ENCODE measurements at places on chromosomes 7 and 10. TPM values are rescaled to one million over a fixed set of nuclear protein-coding genes. Genes with fewer than 3 reads are reported as not detected.

LIPN gene
- total RNA-seq = not detected

LRRN3 gene
- 2.7 TPM for total RNA-seq

TSPAN33 gene
- not detected for total RNA-seq

GPNMB gene
- 479 TPM for total RNA-seq

GDF2 gene
- total RNA-seq = not detected
